Progenitor cell of endocrine pancreas (in vitro differentiated cells): ENCODE measurements at places on chromosomes 13 and 19.

DNA sequence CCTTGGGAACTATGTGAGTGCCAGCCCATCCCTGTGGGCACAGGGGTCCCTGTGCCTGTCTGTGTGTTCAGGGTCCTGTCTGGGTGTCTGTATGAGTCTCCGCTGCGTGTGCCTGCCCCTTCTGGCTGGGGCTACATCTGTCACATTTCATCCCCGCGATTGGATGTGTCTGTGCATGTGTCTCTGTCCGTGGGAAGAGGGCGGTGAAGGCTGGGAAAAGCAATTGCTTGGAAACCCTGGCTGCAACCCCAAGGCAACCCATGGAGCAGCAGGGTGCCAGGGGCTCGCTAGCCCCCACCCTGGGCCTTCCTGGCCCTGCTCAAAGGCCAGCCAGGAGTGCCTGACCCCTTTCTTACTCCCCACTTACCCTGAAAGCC lies 1.4 kb downstream of the MAG start:
- no peak for DNase-seq

DNA sequence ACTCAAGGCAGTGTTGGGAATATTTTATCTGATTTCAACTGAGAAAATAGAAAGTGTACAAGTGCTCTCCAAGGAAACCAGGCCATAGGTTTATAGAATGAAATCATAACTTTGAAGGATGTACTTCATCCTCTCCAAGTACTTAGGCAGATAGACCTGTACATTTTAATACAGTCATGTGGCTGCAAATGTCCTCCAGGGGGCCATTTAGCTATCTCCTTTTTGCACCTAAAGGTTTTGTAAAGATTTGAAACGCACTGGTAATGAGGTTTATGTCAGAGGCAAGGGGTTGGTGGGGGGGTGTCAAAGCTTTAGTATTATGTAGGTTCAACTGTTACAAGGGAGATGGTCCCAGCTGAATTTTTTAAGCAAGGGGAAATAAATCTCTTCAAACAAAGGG lies 364.4 kb downstream of the DCT start:
- no peak for DNase-seq

- no peak for DNase-seq
Measured at GRCh38 chr13:112974671-112975070, 5.7 kb downstream of the MCF2L start.

DNA sequence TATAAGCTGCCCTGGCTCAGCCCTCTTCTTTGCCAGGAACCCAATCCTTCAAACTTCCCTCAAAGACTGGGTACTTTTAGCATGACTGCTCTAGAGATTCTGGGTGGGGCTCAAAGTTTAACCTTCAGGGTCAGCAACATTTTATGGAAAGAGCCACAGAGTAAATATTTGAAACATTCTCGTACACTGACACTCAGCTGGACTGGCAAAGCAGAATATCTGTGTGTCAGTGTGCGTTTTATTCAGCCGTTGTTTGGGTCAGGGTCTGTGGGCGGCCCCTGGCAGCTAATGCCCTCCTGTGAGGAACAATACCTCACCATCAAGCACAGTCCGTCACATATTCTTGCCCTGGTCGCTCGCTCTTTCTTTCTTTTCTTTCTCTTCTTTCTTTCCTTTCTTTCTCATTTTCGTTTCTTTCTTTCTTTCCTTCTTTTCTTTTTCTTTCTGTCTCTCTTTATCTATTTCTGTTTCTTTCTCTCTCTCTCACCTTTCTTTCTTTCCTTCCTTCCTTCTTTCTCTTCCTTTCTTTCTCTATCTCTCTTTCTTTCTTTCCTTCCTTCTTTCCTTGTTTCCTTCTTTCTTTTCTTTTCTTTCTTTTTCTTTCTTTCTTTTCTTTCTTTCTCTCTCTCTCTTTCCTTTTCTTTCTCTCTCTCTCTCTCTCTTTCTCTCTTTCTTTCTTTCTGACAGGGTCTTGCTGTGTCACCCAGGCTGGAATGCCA lies 10.7 kb downstream of the DPRX start:
- DNase-seq: no peak

- no peak for DNase-seq
Measured at GRCh38 chr13:108830916-108831315, 201.5 kb downstream of the MYO16 start.

- no peak for DNase-seq
Measured at GRCh38 chr19:33199441-33200265, 5.5 kb downstream of the LRP3 start.

GRCh38 chr19:16373079-16373478 lies 48.5 kb downstream of the KLF2 start:
- no peak for DNase-seq

GRCh38 chr19:31749231-31749630 lies 400.0 kb upstream of the TSHZ3 start:
- no peak for DNase-seq

- DNase-seq: no peak
Measured at GRCh38 chr13:85503797-85504196, 295.4 kb downstream of the SLITRK6 start.

- DNase-seq: no peak
Measured at GRCh38 chr13:44331912-44332851, 41.4 kb upstream of the SERP2 start.

DNA sequence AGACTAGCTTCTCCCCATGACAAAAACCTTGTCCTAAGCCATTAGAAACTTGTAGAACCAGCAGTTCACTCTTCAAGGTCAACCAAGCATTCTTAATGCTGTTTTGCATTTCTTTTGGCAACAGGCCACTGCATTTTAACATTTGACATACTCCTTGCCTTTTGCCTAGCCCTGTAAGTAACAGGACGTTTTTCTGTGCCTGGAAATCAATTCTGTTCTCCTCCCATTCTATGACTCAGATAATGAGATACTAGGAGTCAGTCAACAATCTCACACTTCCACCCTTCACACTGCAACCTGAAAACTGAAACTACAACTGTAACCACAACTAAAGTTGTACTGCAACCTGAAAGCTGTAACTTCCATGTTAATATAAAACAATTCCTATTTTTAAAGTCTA lies 268.7 kb downstream of the MZT1 start:
- no peak for DNase-seq

DNA sequence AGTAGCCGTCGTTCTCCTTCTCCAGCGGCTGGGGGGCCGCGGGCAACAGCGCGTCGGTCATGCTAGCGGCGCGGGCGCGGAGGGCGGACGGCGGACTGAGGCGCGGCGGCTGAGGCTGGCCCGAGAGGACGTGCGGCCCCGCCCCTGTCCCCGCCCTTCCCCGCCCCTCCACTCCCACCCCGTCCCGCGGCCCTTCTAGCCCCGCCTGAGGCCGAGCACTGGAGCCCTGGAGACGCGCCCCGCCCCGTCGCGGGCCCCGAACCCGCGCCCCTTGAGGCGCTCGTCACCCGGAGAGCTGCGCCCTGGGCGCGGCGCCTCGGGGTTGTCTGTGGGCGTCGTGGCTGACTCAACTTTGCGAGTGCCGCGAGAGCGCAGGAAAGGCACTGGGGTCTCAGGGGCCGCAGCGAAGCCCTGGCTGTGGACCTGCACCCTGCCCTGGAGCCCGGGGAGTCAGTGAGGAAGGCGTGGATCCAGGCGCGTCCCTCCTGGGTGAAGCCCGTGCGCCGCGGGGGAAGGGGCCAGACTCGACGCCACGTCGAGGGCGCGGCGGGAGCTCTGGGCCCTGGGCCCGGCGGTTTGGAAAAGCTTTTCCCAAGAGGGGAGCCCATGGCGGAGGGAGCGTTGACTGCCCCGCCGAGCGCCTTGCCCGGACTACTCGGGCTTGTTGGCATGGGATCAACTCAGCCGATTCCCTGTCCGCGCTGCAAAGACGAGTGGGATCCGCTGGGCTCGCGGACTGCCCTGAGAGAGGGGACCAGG lies at the start of gene RHPN2:
RHPN2 (minus strand) TSS at position 97 of the 759 bp plus-strand sequence; CDS start at position 61, 36 bp downstream.
- peak; percentile 58 for DNase-seq

GRCh38 chr19:54905803-54906511 lies at the start of gene NCR1:
Gene NCR1, plus strand, starts transcription at chr19:54906148. Its CDS starts 40 bp downstream, at chr19:54906188.
- no peak for DNase-seq

DNA sequence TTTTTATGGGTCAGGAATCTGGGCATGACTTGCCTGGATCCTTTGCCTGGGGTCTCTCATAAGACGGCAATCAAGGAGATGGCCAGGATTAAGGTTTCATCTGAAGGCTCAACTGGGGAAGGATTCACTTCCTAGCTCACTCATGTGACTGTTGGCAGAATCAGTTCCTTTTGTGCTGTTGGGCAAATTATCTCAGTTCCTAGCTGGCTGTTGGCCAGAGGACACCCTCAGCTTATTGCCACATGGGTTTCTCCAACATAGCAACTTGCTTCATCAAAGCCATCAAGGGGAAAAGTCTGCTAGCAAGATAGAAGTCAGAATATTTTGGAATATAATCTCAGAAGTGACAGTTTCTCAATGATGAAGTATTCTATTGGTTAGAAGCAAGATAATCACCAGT lies 12.2 kb upstream of the EVI5L start:
- DNase-seq: no peak

- no peak for DNase-seq
Measured at GRCh38 chr13:44591316-44591715, 15.2 kb upstream of the TSC22D1 start.

DNA sequence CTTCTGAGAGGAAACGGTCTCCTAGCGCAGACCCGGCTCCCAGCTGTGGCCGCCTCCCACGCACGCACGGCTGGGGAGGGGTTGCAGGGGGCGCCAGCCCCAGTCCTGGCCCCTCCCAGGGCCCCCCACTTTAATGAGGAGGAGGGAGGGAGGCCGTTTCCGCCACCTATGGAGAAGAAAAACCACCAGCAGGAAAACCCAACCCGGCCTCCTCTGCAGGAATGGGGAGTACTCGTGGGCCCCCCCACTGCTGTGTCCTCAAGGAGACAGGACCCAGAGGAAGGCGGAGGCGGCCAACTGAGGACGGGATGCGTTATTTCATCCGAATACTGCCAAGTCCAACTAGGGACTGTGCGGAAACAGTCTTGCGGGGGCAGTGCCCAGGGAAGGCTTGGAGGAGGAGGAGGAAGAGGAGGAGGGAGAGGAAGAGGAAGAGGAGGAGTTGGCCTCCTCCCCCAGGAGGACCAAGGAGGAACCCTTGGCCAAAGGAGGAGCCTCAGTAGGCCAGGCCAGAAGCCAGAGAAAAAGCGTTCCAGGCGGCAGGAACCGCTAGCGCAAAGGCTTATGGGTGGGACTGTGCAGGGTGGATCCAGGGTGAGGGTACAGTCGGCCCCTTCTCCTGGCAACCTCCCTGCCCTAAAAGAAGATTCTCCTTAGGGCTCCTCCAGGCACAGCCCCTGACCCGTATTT lies 3.9 kb upstream of the SSBP4 start:
- no peak for DNase-seq

DNA sequence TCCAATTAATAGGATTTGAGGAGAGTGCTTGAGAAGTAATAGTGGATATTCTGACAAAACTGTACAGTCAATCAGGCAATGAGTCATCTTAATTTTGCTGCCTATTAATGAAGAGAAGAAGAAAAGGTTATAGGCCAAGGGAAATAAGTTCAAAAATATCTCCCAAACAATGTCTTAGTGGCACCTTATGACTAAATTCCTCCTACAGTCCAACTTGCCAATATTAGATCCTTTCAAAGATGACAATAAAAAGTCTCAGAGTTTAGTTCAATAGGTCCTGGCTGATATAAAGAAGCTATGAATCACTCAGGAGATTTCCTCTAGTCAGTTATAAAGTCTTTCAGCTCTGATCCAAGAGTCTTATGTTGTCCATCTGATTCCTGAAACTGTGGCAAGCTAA lies 27.9 kb downstream of the UGGT2 start:
- no peak for DNase-seq

- peak; percentile 80 for DNase-seq
Measured at GRCh38 chr19:52139252-52140031, at the start of gene ZNF616. Gene ZNF616, minus strand, starts transcription at chr19:52139938. Its CDS starts 9,426 bp downstream, at chr19:52130512.

GRCh38 chr19:13557756-13558398 lies 51.6 kb upstream of the CACNA1A start:
- no peak for DNase-seq

GRCh38 chr19:31639306-31639705 lies 290.1 kb upstream of the TSHZ3 start:
- DNase-seq: no peak

- DNase-seq: no peak
Measured at GRCh38 chr19:45424191-45425058, 708 bp upstream of the ERCC1 start.

- no peak for DNase-seq
Measured at GRCh38 chr19:2175742-2176141, 12.0 kb downstream of the DOT1L start.

- peak; percentile 14 for DNase-seq
Measured at GRCh38 chr13:42574435-42575311, 721 bp downstream of the TNFSF11 start.

GRCh38 chr13:99600318-99600717 lies 99.0 kb downstream of the TM9SF2 start:
- no peak for DNase-seq
